ENCODE measurements at places on chromosomes 12 and 14.

DNA sequence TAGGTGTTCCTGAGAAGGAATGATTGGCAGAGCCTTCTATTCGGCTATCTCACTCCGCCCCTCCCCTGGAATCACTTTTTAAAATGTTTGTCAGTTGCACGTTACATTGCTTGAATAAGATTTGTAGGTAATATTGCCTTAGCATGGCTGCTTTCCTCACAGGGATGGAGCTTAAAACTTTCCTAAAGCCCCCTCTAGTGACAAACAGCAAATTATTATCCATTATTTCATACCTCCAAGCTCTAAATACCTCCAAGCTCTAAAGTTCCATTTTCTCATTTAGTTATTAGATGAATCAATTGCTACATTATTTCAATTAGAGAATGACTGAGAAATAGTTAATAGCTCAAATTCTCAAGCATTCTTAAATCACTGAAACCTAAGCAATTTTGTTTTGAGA, 5.1 kb upstream of the SPATA7 start:
- DNase-seq = no peak

GRCh38 chr12:124680863-124681778, 113.7 kb upstream of the NCOR2 start:
- DNase-seq = no peak

GRCh38 chr12:9736936-9737705, 4.2 kb upstream of the CLECL1 start:
- no peak for DNase-seq

DNA sequence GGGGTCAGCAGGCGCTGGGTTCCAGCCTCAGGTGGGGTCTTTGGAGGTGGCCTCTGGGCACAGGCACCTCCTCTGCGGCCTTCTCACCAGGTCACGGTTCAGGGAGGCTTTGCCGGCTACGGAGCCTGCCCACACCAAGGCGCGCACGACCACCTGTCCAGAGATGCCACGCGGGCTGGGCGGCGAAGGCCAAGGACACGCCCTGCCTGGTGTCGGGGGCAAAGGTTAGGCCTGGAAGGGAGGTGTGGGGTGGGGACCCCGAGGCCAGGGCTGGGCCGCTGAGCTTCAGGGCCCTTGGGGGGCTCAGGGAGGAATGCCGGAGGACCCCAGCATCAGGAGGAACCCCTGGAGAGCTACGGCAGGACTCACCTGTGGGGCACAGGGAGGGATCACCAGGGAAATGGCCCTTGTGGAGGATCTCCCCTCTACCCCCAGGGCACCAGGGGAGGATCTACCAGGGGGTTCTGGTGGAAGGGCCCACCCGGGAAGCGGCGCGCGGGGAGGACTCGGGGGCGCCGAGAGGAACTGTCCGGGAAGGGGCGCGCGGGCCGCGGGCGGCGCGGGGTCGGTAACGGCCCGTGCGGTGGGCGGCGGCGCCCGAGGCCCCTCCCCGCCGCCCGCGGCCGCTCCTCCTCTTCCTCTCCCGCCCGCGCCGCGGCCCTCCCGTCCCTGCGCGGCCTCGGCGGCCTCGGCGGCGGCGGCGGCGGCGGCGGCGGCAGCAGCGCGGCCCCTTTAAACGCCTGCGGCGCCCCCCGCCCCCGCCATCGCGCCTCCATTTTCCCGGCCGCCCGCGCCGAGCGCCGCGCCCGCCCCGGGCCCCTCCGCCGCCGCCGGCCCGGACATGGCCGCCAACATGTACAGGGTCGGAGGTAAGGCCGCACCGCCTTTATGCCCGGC, at the start of gene MTA1:
Gene MTA1 (plus strand): TSS at position 633 of the 897 bp plus-strand sequence. CDS start 209 bp downstream, at position 842.
- no peak for DNase-seq

GRCh38 chr14:31787377-31787776, 226.2 kb downstream of the NUBPL start:
- no peak for DNase-seq

DNA sequence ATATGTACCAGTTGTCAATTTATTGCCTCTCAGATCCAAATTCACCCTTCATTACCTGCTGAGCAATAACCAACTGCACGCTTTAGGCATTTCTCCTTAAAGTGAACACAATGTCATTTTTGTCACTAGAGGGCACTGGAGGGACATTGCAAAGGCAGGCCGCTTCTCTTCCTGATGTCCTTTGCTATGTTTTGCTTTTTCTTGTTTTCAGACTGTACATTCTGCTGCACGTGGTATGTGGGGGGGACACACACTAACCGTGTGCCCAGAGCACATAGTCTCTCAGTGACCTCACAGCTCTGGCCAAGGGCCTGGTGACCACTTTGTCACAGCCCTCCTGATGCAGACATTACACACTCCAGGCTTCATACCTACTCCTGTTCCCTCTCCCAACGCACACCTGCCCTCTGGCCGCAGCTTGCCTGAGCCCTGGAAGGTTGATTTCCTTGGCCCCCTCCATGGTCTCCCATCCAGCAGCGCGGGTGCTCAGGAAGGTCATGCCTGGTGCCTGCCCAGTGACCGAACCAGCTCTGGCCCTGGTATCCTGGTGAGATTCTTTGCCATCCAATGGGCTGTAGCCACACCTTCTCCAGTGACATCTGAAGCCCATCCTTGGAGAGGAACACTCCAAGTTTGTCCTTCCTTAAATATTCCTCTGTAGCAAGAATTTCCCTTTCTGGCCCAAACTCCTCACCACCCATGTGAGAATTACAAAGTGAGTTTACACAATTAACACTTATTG, 39.9 kb downstream of the MYO1H start:
- no peak for DNase-seq
